Neural cell (in vitro differentiated cells): ENCODE measurements at places on chromosomes 5 and 9. TPM values are rescaled to one million over a fixed set of nuclear protein-coding genes. Genes with fewer than 3 reads are reported as not detected.

FOXI1 gene
- not detected in 2 replicates for polyA plus RNA-seq

MLANA gene
- not detected in 2 replicates for polyA plus RNA-seq

PTTG1 gene
- polyA plus RNA-seq: 42.6 and 43.2 TPM in 2 replicates

C9 gene
- not detected in 2 replicates for polyA plus RNA-seq

FYB1 gene
- not detected in 2 replicates for polyA plus RNA-seq

SLC6A3 gene
- 0.77 TPM in 1 of 2 replicates, not detected in the other for polyA plus RNA-seq
